ENCODE measurements at places on chromosomes 1 and 21. TPM values are rescaled to one million over a fixed set of nuclear protein-coding genes. Genes with fewer than 3 reads are reported as not detected.

CYP4A11 gene
- 0.71 TPM for total RNA-seq

DNA sequence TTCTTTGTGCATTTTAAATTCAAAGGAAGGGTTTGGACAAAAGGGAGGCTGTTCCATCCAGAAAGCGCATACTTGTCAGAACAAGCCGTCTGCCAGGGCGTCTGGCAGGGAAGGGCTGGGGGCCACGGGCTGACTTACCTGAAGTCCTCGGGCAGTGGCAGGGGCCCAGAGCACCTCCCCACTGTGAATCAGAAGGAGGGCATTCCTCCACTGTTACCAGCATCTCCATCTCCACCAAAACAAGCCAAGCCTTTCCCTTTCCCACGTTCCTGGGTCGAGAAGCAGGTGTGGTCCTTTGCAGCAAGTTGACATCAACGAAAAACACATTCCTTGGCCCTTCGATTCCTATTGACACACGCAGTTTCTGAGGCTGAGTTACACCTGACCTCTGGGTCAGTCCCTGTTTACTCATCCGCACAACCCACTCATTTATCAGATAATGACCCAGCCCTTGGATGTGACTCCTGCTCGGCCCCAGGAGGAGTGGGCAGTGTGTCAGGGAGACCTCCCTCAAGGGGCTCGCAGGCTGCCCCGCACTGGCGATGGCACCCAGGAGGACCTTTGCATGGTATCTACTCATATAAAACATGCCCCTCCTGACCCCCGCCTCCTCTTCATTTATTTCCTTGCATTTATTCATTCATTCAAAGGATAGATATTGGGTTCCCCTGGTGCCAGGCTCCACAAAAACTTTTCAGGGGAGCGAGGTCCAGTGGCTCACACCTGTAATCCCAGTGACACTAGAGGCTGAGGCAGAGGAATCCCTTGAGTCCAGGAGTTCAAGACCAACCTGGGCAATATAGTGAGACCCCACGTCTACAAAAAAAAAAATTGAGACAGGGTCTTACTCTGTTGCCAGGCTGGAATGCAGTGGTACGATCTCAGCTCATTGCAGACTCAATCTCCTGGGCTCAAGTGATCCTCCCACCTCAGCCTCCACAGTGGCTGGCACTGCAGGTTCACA is 60.2 kb downstream of the TOMM20 start:
- no peak for DNase-seq

- DNase-seq, result no peak
Observed at GRCh38 chr1:46804926-46805325, 6.1 kb downstream of the CYP4B1 start.

- no peak for DNase-seq
Observed at GRCh38 chr1:22057861-22058260, 5.4 kb downstream of the CDC42 start.

DNA sequence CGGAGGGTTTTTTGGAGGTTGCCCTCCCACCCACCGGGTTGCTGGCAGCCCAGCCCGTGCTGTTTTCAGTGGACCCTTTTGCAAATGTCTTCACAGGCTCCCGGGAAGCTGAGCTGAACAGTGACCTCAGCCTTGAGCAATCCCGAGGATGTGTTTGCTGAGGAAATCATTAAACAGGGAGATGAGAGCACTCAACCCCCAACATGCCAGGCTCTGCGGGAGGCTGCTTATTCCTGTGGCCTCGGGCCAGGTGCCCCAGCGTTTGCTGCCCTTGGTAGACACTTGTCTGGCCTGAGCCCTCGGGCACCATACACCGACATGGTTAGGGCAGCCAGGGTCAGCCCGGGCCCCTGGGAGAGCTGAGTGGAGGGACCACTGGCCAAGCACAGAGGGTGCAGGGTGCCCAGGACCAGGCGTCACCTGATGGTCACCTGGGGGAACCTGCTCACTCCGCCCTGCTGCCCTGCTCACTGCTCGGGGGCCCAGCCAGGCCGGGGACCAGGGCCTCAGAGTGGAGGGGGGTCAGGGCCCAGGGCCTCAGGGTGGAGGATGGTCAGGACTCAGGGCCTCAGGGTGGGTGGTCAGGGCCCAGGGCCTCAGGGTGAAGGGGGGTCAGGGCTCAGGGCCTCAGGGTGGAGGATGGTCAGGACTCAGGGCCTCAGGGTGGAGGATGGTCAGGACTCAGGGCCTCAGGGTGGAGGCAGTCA is 42.5 kb upstream of the POFUT2 start:
- no peak for DNase-seq

DNA sequence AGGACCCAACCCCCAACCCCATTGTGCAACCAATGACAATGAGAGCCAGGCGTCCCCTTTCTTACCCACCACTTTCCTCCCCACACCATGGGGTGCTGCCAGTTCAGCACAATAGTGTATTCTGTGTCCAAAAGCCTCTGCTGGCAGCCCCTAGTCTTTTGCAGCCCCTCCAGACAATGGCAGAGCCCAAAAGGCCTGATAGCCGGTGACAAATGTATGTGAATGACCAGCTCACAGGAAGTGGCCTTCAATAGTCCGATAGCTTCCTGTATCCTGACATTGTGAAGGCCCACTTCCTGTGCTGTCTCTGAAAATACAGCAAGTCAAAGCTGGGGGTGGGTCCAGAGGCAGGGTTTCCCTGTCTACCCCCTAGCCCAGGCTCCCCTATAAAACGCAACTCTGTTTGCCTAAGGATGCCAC is 16.6 kb downstream of the SMIM12 start:
- no peak for DNase-seq

- DNase-seq, result peak; percentile 84
Observed at GRCh38 chr1:247331525-247332214, at the start of gene ZNF496. Gene ZNF496 (minus strand): TSS chr1:247331867. CDS start chr1:247329578, 2,289 bp downstream.

DNA sequence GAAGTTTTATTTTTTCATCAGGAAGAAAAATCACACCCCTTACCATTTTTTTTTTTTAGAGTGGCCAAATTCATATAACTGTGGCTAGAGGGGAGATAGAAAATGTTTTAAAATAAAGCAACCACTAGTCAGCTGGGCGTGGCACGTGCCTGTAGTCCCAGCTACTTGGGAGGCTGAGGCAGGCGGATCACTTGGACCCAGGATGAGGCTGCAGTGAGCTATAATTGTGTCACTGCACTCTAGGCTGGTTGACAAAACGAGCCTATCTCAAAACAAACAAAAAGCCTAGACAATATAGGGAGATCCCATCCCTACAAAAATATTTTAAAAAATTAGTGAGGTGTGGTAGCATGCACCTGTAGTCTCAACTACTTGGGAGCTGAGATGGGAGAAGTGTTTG is 14.8 kb upstream of the BECN2 start:
- DNase-seq, result no peak

- DNase-seq, result peak; percentile 66
Observed at GRCh38 chr21:38159355-38159754, 97.4 kb upstream of the KCNJ15 start.

SLC37A1 gene
- total RNA-seq, result 65.7 TPM

CHD1L gene
- total RNA-seq, result 35.2 TPM

MASP2 gene
- not detected for total RNA-seq

DNA sequence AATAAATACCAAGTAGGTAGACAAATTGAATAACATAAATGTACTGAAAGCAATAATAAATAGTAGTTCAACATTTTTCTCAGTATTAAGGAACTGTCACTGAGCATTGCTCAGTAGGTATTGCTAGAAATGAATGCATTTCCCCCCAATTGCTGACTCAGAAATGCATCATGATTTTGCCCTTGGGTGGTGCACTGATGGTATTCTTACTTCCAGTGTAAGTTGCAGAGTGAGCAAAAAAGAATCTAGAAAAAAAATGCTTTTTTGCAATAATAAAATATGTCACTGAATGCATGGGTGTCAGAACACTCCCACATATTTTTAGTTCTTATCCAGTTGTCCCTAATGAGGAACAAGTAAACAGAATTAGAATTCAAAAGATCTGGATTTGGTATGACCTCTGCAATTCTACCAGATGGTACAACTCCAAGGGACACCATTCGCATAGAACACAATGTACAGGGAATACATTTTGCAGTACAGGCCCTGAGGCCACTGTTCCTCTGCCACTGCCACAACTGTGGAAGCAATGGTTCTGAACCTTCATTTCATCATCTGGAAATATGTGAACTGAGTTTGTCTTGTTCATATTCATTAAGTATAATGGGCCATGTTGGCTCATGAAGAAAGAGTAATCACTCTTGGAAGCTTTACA is 78.0 kb downstream of the ATP6V1G3 start:
- DNase-seq, result no peak

- no peak for DNase-seq
Observed at GRCh38 chr1:116891396-116892079, 18.2 kb upstream of the PTGFRN start.

Data from glutamatergic neuron (in vitro differentiated cells).